Cerebellar cortex (tissue), 1 donor: ENCODE measurements at places on chromosomes 4 and X.

DNA sequence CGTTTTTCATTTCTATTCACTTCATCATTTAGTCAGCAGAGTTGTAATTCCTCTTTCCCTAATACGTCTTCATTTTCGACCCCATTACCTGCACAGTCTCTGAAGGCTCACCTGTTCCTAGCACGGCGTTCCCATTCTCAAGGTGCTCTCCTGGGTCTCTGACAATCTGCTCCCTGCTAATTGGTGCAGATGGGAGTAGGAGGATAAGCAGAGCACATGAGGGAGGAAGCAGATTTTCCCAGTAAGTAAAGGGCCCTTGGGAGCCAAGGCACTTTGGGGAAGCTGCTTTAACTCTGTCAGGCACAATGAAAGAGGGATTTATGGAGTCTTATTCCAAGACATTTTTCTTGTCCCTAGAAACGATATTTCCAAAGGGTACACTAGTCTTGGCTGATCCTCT lies 466.4 kb downstream of the STIM2 start:
- no peak for DNase-seq

- DNase-seq, result no peak
Observed at GRCh38 chr4:124085561-124086180, 626.9 kb downstream of the ANKRD50 start.

GRCh38 chr4:73311428-73311827 lies 52.8 kb upstream of the ANKRD17 start:
- peak; percentile 14 for DNase-seq

GRCh38 chr4:186104114-186104889 lies at the start of gene FAM149A:
FAM149A (plus strand) TSS chr4:186104704.
- DNase-seq, result no peak

DNA sequence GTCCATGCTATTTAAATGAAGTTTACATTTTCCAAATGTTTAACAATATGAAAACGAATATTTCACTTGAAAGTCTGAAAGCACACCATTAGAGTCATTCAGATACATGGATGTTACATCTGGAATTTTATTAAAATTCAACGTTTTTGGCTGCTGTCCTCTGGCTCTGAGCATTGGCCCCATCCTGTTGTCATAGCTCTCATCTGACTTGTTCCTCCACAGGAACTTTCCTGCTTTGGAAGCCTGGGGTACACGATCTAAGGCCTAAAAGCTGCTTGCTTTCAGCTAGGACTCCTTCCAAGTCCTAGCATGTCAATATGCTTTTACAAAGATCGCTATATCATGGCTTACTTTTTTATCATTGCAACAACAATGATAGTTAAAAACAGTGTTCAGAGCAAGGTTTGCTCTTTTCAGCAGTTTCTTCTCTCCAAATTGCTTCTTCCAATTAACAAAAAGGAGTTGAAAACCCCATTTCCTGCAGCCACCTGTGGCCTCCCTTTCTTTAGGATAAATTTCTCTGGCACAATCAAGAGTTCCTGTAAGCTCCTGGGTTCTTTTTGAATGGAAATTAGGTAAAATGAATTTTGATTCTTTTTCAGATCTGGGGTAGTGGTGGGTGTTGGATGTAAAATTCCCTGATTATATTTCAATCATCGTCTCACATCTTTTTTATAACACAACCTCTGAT lies 413.4 kb upstream of the AGA start:
- no peak for DNase-seq

GRCh38 chr4:42555828-42556227 lies 101.1 kb downstream of the ATP8A1 start:
- no peak for DNase-seq

GRCh38 chrX:82666355-82666754 lies 841.7 kb upstream of the POU3F4 start:
- no peak for DNase-seq

DNA sequence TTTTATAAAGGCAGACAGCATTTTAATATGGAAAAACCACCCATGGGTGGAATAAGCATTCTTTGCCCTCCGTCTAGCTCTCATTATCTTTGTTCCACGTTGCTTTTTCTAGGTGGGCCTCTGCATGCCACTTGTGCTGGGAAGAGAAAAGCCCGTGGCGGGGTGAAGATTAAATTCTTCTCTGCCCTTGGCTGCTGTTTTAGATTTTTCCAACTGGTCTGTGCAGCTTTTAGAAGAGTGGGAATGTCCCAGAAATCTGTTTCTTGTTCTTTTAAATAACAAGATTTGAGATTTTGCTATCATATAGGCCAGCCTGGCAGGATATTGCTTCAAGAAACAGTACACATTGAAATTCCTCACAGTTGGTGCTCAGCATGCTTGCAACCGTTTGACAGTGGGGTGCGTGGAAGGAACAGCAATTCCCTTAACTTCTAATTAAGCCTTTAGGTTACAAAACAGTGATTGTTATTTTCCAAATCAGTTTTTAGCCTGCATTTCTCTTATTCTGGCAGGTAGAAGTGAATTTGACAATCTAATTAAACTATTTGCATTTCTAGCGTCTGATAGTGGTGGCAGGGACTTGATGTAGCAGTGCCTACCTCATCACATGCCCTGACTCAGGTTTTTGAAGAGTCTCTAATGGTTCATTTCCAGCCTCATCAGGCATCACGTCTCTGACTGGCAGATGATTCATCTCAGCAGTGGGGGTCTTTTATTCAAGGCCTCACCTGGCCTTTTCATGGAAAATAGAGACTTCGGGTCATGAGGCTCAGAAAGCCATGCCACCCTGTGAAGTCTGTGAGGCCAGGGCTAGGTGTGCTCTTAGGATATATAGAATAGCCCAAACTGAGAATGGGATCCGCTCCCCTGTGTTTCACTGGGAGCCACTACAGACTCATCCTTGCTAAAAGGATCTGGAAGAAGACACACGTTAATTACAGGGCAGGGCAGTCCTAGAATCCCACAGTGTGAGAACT lies 50.8 kb downstream of the PPEF1 start:
- peak; percentile 59 for DNase-seq

DNA sequence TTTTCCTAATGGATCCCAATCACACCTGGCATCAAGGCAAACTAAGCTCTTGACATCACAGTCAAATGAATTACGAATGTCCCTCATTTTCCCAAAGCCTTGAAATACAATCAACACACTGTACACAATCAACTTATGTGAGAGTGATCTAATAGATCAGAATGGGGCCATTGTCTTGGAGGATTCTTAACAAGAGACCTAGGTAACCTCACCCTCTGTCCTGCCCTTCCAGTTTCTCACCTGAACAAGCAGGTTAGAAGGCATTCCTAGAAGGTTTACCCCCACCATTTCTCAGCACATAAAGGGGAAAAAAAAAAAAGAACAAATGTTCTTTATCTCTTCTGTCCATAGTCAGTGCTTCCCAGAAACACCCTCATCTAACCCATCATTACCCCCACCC lies 6.3 kb downstream of the SLC39A8 start:
- DNase-seq, result no peak

- DNase-seq, result no peak
Observed at GRCh38 chr4:122687531-122688061, 44.9 kb upstream of the BBS12 start.

DNA sequence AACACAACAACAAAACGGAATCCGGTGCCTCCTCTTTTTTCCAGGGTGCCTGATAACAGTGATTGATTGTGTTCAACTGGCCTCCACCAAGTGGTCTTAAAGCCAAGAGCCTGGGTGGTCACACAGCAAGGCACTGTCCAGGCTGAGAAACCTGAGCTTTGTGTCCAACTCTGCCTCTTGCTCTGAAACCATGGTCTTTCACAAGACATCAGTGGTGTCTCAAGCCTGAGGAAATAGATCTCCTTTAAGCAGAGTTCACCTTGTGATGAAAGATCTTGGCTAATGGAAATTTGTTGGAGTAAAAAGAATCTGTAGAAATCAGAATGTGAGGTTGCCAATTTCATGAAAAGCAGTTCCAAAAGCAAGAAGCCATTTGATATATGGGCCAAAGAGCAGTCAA lies 47.3 kb upstream of the ACSL1 start:
- no peak for DNase-seq

GRCh38 chr4:72505314-72505744 lies 63.7 kb downstream of the ADAMTS3 start:
- peak; percentile 35 for DNase-seq
